GM23338 (cell line): ENCODE measurements at places on chromosomes 1 and 21. TPM values are rescaled to one million over a fixed set of nuclear protein-coding genes. Genes with fewer than 3 reads are reported as not detected.

GRCh38 chr1:116373431-116374352 lies 648 bp downstream of the ATP1A1 start:
- DNase-seq = peak; percentile 72

GRCh38 chr1:116580446-116581322 lies 9.9 kb upstream of the CD58 start:
- no peak for DNase-seq

DNA sequence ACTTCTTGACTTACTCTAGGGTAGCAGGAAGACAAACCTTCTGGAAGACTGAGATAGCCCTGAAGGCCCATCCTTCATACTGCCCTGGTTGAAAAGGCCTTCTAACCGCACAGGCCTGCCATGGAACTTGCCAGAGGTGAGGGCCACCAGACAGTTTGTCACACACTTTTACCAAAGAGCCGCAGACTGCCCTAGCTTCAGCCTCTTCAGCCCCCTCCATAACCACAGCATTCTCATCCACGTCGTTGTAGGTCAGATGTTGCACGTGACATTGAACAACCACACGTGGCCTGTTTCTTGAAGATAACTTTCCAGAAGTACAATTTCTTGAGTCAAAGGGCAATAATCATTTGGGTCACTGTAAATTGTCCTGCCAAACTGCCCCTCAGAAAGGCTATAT lies 18.9 kb downstream of the ZNF362 start:
- DNase-seq = no peak

Gene TMEM54
- total RNA-seq = 11.7 and 13.6 TPM in 2 replicates

Gene COL9A2
- 2.8 and 9.1 TPM in 2 replicates for total RNA-seq

Gene ACTL8
- 0.38 and 0.70 TPM in 2 replicates for total RNA-seq

Gene KRTAP13-2
- not detected in 2 replicates for total RNA-seq

Gene CLCA4
- total RNA-seq = not detected in 2 replicates

- DNase-seq = peak; percentile 94
These were observed 16.5 kb downstream of the MIA3 start for GRCh38 chr1:222634180-222635013.

Gene SLAMF1
- total RNA-seq = not detected in 2 replicates

DNA sequence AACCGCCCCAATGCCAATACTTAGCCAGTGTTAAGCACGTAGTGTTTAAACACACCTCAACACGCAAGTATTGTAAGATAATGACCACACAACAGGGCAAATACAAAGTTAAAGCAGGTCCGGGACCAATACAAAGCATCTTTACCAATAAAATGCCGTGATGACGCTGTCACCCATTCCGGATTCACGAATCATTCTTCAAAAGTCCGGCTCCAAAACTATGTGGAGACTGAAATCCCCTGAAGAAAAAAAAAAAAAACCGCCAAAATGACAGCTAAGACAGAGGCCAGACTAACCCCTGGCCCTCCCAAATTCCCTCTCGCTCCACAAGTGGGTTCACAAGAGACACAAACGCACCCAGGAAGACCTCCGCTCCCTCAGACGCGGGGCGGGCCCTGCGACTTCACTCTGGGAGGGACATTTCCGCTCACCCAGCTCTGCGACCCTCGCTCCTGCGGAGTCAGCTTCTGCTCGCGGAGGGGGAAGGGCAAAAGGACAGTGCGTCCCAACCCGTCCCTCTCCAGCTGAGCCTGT lies 625 bp upstream of the DARS2 start:
- DNase-seq = no peak

GRCh38 chr1:117682372-117682771 lies 76.5 kb downstream of the TENT5C start:
- DNase-seq = no peak

Gene MTARC2
- 4.1 and 4.3 TPM in 2 replicates for total RNA-seq

DNA sequence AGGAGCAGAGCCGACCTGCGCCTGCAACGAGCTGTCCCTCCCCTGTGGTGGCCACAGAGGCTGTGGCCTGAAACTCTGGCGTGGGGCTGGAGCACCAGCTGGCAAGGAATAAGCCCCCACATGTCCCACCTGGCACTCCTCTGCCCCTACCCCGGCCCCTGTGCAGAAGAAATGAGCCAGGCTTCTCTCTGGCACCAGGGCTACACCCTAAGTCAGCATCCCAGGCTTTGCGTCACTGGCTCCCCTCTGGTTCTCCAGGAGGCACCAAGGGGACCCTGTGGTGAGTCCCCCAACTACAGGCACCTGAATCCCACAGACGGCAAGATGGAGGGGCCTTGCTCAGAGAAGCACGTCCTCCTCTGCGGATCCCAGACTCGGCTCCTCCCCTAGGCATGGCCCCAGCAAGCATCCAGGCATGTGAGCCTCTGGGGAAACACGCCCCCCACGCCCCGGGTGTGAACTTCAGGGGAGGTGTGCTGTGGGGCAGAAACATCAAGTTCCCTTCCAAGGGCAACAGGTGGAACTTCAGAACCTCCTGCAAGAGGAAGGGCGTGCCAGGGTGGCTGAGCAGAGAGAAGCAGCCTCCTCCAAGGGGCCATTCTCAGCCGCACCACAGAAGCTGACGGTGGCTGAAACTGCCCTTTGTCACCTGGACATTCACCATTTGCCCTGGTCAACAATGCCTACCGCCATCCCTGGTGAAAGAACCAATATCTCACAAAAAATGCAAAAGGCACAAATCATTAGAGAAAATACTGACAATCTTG lies 2.9 kb downstream of the KRTAP10-7 start:
- DNase-seq = no peak

DNA sequence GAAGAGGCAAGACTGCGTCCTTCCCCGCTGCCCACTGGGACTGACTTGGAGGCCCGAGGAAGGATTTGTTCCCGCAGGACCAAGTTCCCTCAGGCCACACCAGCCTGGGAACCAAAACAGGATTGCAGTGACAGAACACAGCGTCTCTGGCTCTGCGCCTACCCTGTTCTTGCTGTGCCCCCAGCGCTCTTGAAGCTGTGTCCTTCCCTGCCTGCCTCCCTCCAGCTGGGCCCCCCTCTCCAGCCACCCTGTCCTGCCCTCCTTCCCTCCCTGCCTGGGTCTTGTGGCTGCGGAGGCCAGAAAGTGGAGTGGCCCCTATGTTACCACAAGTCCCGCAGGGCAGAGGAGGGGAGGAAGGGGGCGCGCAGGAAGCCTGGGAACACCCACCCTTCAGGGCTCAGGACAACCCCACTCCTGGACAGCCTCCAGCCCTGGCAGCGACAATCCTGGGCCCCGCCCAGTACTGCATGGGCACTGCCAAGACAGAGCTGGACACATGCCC lies 164.9 kb downstream of the DYRK1A start:
- no peak for DNase-seq

- DNase-seq = no peak
These were observed 596 bp downstream of the CD247 start for GRCh38 chr1:167517535-167518330.

Gene GREM2
- total RNA-seq = 0.12 and 0.21 TPM in 2 replicates
